ENCODE measurements at places on chromosomes 12 and 14.
A peak's percentile ranks its signal among the peaks of the same experiment; 100 is the strongest.

DNA sequence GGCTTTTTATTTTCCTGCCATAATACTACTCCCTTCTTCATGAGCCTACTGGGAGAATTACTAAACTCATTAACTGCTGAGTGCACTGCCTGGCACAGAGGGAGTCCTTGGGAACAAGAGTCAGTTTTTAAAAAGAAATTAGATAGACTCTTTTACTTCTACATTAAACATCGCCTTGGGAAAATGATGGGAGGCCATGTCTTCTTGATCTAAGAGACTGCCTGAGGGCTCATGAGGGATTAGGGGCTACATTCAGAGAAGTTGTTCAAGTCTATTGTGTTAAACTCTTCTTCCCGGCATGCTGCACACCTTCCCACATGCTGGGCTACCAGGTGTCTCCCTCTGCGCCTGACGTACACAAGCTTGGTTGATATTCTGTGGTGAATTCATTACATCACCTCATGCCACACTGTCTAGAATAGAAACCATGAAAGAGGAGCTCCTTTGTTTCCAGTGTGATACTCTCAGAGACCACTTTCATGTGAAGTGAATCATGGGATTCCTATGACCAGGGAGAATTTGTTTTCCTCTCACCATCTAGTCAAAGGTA is 1422.3 kb downstream of the AACS start:
- no peak for DNase-seq

DNA sequence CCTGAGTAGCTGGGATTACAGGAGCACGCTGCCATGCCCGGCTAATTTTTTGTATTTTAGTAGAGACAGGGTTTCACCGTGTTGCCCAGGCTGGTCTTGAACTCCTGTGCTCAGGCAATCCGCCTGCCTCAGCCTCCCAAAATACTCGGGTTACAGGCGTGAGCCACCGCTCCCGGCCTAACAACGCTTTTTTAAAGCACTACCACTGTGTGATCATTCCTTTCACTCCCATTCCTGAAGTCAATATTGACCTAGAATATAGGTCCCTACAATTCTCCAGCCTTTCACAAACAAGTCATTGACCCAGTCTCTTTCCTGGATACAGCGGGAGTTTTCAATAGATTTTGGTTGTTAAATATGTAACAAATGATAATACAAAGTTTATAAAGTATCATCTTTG is 62.8 kb downstream of the KIF21A start:
- DNase-seq: no peak

DNA sequence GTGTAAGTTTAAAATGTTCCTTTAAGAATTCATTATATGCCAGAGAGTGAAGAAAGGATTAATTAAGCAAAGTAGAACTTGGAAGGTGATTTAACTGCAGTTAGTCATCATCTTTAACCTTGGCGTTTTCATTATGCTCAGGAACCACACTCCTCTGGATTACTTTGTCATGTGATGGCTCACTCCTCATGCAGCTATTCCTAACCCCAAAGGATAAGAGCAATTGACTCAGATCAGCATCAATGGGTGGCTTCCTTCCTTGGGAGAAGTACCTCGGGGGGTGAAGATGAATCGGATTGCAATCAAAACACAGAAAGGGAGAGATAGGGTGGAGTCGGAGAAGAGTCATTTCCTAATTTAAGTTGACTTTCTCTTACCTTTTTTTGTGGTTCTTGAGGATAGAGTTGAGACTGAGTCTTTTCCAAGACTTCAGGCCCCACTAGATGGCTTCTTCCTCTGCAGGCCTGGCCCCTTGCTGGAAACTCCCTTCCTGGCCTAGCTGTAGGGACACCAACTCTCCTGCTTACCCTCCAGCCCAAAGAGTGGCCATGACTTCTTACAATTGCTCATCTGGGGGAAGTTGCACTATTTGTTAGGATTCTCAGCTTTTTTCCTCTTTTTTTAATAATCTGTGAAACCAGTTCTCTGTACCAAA is 238.6 kb upstream of the DDHD1 start:
- DNase-seq: no peak

DNA sequence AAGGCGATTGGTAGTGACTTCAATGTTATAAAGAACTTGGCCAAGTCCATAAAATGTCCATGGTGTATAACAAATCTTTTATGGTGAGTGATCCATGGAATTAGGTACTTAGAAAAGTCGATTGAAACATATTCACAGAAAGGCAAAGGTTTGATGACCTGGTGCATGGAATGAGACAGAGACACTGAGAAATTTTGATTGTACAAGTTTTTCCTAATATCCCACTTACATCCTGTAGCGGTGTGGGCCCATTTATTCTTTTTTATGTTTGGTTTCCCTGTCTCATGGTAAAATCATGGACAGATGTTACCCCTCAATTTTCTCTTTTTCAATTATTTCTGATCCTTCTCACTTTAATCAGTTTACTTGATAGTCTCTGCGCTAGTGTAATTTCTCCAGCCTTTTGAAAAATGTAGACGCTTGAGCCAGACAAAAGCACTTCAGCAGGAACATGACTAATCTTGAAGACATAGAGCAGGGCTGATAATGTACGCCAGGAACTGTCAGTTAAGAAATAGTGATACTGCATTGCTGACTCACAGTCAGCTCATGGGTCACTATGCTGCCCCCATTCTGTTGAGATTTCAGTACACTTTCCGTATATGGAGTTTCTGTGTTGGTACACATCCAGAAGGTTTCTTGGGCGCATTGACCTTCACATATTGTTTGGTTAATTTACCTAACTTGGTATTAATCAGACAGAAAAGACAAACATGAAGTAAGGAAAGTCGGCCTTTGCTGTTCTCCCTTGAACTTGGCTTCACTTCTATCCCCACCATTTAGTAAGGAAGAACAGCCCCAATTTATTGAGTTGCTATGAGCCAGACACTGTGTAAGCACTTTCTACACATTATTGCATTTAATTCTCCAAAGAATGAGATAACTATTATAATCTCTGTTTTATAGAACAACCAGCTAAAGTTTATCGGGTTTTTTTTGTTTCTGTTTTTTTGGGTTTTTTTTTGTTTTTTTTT is 841.7 kb downstream of the DIO2 start:
- DNase-seq: no peak

DNA sequence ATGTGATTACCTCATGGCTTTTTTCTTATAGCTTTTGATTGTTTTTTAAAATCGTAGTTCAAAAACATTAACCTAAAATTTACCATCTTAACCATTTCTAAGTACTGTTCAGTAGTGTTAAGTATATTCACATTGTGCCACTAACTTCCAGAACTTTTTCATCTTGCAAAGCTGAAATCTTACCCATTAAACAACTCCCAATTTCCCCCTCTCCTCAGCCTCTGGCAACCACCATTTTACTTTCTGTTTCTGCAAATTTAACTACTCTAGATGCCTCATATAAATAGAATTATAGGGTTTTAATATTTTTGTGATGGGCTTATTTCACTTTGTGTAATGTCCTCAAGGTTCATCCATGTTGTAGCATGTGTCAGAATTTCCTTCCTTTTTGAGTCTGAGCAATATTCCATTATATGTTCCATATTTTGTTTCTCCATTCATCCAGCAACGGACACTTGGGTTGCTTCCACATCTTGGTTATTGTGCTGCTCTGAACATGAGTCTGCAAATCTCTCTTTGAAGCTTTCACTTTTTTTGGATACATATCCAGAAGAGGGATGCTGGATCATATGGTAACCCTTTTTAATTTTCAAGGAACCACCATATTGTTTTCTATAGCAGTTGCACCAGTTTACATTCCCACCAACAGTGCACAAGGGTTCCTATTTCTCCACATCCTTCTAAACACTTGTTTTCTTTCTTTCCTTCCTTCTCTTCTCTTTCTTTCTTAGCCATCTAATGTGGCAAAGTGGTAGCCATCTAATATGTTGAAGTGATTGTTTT is 5.0 kb downstream of the HIF1A start:
- no peak for DNase-seq

DNA sequence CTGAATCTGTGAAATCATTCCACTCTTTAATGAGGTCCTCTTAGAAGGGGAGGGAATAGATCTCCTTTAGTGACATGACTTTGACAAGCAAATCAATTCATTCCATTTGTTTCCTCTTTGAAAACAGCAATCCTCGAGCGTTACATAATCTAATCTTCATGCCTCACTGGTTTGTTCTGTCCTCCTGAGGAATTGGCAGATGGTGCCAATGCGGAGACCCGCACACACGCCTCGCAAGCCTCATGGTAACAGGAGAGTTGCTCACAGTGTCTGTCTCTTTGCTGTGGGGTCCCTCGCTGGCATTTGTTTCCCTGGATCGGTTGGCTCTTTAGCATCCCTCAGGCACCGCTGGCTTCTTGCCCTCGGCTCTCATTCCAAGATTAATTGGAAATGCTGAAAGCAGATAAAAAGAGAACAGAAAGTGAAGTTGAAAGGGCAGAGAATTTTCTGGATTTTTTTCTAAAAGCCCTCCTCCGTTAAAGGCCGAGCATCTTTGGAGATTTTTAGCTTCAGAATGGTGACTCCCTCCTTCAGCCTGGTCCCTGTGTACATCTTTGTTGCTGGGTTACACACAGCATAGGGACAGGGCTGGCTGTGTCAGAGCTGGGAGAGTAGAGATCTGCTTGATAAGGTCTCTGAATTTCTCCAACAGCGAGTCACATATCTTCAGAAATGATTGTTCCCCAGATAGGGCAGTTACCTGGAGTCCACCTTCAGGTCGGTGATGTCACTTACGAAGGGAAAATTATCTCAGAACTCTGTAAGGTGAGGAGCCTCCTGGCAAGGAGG is 10.1 kb upstream of the CABP1 start:
- peak; percentile 78 for DNase-seq

DNA sequence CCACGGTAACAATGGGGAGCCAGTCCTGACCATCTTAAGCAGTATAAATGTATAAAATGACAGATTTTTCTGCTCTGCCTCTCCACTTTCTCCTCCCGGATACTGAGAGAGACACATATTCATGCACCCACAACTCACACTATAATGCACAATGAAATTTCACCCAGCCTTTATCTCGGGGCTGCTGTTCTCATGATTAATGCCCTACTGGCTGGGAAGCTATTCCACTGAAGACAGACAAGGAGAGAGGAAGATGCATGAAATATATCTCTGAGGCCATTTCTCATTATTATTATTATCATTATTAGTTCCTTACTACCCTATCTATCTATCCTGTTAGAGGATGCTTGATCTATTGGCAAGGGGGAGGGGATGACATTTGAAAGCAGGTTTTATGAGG is 501.7 kb downstream of the DIO2 start:
- no peak for DNase-seq

GRCh38 chr12:5343711-5344110 is 88.2 kb upstream of the NTF3 start:
- DNase-seq: no peak

DNA sequence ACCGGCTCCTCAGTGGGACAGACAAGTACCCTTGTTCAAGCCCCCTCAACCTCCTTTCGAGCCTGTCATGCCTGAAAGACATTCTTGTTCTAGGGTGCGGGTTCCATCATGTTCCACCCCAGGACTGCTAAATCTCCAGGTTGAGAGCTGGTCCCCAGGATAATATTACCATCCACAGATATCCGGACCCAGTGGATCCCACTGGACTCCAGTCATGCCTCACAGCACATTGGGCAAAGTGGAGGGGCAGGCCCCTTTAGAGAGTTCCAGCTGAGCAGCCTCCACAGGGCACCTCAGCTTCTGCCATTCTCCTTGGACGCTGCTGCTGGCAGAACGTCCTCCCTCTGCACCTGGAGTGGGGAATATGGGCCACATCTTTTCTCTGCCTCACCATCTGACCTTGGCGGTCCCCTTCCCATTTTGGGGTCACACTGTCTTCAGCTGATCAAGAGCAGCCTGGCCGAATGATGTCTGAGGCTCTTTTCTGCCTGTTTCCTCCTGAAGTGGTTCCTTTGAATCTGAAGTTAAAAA is 137.4 kb downstream of the BCL11B start:
- DNase-seq: no peak

DNA sequence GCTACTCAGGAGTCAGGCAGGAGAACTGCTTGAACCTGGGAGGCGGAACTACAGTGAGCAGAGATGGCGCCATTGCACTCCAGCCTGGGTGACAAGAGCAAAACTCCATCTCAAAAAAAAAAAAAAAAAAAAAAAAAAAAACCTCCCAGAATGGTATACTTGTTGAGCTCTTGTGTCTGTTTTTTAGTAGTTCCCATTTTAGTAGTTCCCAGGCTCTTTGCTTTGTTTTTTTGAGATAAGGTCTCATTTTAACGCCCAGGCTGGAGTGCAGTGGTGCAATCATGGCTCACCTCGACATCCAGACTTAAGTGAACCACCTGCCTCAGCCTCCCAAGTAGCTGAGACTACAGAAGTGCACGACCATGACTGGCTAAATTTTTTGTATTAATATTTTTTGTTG is 13.4 kb downstream of the ATXN2 start:
- no peak for DNase-seq

DNA sequence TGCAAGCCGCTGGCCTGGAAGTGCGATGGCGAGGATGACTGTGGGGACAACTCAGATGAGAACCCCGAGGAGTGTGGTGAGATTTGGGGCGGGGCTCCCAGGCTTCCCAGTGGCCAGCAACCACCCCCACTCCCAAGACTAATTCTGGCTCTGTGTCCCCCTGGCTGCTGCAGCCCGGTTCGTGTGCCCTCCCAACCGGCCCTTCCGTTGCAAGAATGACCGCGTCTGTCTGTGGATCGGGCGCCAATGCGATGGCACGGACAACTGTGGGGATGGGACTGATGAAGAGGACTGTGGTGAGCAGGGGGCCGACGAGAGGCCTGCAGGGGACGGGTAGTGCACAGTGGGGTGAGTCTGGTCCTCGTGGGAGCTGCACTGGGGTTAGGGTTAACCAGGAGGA is 12.1 kb upstream of the NXPH4 start:
- DNase-seq: no peak

- DNase-seq: no peak
These were observed 820.9 kb downstream of the SLC6A15 start for GRCh38 chr12:84091651-84092050.

GRCh38 chr12:25283006-25283405 is 32.3 kb upstream of the KRAS start:
- no peak for DNase-seq

- no peak for DNase-seq
These were observed 38.1 kb upstream of the CDK17 start for GRCh38 chr12:96438330-96438729.

DNA sequence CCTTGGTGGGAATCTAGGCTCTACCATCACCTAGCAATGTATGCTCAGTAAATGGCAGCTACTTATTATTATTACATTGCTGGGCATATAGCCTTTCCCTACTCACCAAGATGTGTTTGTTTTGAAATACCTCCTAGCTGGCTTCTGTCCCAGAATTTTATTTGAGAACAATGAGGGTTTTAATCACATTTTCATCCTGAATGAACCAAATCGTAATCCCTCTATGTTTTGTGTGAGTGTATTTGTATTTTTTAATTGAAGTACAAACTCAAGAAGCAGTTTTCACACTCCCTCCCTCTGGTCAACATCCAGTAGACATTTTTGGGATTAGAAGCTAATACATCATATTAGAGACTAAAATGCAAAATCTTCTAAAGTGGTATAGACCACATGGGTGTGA is 7.6 kb downstream of the SLC7A8 start:
- no peak for DNase-seq

- no peak for DNase-seq
These were observed 136.6 kb upstream of the ATXN7L3B start for GRCh38 chr12:74401035-74401434.

GRCh38 chr12:2510045-2510444 is 284.7 kb upstream of the FKBP4 start:
- no peak for DNase-seq

GRCh38 chr14:35858521-35859209 is 32.5 kb downstream of the BRMS1L start:
- DNase-seq: no peak

Measured in retina (tissue), 1 donor.